Smooth muscle cell of the coronary artery (primary cell): ENCODE measurements at places on chromosomes 3 and 15. TPM values are rescaled to one million over a fixed set of nuclear protein-coding genes. Genes with fewer than 3 reads are reported as not detected.

The ACOX2 gene
- 17.2 and 23.4 TPM in 2 replicates for total RNA-seq

The THRB gene
- 0.08 and 7.5 TPM in 2 replicates for total RNA-seq

The CPN2 gene
- total RNA-seq = not detected in 2 replicates

The ZNF385D gene
- 0.08 and 0.47 TPM in 2 replicates for total RNA-seq

The SEMA6D gene
- total RNA-seq = 2.3 and 14.9 TPM in 2 replicates

The CACNA1D gene
- total RNA-seq = 0.47 TPM in 1 of 2 replicates, not detected in the other

The B3GALNT1 gene
- 8.2 and 37.6 TPM in 2 replicates for total RNA-seq

The ATP13A5 gene
- total RNA-seq = not detected in 2 replicates

The TMOD2 gene
- total RNA-seq = 1.8 and 3.7 TPM in 2 replicates

The CTDSPL gene
- 29.3 and 30.2 TPM in 2 replicates for total RNA-seq

The CFAP100 gene
- total RNA-seq = not detected in 2 replicates

The LCMT2 gene
- total RNA-seq = 7.3 and 7.8 TPM in 2 replicates
